ENCODE measurements at places on chromosomes 11 and 22.

DNA sequence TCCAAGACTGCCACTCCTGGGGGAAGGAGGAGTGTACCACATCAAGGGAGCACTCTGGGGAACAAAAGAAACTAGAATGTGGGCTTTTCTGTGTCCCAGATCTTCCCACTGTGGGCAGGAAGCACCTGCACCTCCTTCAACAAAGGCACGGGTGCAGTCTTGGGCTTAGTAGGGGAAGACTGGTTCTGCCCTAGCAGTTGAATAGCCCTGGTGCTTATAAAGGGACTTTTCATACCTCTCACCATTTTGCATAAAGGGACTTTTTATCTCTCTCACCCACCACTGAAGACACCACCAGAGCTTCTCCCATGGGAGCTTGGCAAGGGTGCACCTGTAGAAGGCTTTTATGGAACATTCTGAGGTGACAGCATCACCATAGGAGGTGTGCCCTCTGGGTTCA, 65.8 kb upstream of the MS4A8 start:
- no peak for DNase-seq

- DNase-seq = no peak
Measured at GRCh38 chr11:12581923-12582322, 92.3 kb upstream of the TEAD1 start.

- DNase-seq = no peak
Measured at GRCh38 chr22:40210818-40211217, 33.1 kb downstream of the TNRC6B start.

DNA sequence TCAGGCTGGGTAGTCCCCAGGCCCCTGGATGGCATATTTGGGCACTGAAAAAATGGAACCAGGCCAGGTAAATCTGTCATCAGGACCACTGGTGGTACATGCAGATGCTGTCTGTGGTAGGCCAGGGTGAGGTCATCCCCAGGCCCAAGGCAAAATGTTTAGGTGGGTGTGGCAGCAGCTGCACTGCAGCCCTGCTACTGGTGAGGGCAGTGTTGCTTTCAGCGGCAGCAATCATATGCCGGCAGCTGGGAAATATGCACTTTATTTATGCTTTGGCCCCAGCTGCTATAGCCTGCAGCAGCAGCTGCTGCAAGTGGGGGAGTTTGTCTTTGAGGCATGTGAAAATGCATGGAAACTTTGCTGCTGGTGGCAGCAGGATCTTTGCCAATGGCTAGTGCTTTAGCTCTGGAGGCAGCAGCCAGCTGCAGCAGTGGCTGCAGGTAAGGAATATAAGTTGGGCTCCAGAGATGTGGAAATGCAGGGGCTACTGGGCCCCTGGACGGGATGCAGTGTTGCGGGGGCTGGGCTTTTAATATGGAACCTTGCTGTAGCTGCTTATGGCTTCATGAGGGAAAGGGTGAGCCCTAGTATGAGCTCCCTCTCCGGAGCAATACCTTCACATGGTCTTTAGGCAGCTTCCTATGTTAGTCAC, 365.7 kb upstream of the CADM1 start:
- no peak for DNase-seq

DNA sequence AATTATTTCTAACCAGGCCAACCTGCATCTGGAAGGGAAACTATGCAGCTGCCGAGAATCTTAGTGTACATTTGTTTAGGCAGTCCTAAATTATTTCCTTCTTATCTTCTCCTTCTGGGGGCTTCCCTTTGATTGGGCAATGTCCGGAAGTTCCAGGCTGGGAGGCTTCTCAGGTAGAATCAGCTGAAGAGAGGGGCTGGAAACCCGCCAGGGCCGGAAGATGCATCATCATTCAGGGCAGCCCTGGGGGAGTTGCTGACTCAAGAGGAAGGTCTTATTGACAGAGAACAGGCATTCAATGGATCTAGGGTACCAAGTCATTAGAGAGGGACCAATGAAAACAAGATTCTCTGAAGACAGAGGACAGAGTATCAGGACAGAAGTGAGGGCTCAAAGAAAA, 150.7 kb downstream of the BLID start:
- DNase-seq = no peak

DNA sequence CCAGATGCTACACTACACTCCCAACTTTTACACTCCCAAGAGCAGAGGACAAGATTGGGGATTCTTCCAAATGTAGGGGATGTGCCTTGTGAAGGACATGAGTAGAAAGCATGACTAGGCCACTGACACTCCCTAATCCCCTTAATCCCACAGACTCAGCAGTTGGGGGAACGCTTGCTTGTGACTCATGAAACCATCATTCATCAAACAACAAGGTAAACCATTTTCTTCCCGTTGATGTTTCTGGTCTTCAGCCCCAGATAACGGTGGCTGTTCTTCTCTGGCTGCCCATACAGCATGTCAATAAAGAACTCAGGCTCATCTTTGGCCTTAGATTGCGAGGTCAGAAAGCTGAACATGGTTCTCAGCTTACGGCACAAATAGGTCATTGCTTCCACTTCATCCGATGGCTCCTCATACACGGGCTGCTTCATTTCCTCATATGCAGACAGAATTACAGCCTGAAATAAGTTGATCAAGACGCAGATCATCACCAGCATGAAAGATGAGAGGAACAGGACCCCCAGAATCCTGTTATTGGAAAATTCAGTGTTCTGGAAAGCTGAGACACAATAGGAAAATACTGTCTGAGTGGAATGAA, 6.4 kb upstream of the CDPF1 start:
- DNase-seq = no peak

DNA sequence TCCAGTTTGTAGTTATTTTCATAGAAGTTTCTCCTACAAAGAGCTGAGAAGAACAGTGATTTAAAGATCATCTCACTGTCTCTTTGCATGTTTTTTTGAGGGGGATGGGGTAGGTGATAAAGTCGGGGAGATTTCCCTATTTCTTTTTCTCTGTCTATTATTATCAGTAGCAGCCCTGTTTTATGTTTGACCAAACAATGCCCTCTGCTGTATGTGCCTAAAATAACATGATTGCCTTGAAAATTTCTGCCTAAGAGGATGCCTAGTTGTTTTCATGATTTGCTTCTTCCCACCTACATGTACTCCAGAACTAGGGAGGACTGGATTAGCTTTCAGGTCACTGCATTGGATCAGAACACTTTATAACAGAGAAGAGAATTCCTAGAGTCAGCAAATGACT, 1330.2 kb downstream of the LRRC4C start:
- no peak for DNase-seq

GRCh38 chr22:22997262-22997898, 72.9 kb upstream of the GNAZ start:
- no peak for DNase-seq

DNA sequence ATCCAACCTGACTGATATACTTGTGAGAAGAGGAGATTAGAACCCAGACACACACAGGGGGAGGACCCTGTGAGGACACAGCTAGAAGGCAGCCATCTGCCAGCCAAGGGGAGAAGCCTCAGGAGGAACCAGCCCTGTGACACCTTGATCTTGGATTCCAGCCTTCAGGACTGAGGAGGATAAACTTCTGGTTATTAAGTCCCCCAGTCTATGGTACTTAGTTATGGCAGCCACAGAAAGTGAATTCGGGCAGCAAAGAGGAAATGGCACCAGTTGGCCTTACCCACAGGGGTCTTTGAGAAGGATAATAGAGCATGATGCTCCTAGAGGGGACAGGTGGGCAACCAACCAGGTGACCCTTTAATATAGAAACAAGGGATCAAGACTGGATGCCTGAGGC, 49.4 kb downstream of the ASCL2 start:
- DNase-seq = no peak

DNA sequence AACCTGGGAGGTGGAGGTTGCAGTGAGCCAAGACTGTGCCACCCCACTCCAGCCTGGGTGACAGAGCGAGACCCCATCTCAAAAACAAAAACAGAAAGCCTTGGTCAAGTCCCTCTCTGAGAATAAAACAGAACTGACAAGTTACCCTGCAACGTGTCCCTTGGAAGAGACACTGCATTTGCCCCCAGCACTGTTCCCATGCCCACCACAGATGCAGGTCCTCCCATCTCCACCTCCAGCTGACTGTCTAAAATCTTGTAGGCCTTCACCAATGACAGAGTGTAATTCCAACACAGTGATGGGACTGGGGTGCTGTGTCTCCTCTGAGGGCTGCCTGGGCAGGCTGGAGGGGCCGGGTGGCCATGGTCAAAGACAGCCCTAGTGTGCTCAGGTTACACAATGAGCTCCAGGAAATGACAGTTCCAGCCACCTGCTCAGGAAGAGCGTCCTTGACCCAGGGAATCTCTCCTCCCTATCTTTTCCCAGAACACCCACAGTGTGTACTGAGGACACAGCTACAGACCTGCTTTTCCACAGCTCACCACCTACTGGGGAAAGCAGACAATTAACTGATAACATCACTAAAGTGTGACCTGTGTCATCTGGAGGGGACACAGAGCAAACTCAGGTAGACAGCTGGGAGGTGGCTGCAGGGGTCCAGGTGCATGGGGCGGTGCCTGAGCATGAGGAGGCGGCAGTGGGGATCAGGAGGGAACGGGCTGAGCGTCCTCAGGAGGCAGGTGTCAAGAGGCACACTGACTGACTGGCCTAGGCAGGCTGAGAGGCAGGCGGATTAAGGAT, 56.4 kb downstream of the ARFGAP3 start:
- DNase-seq = no peak

DNA sequence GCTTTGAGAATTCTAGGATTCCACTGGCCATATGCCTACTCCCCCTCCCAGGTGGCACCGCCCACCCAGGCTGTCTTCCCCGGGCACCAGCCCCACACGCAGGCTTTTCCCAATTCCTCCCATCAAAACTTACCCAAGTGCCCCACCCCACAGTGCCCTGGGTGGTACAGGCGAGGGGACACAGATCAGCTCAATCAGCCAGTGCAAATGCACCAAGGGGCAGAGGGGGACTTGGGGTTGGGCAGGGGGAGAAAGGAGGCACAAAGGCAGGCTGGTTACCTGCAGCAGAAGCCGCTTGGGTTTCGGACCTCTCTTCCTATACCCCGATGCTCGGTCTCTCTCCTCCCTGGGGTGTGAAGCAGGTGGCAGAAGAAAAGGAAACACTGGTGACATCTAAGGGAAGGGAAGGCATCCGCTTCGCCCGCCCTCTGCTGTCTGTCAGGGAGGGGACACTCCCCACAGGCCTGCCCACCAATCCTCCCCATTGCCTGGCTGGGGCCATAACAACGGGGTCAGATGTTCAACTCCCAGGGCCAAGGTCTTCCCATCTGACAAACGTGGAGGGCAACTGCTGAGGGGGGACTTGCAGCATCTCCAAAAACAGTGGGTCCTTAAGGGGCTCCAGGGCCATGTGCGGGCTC, 14.0 kb downstream of the CBX7 start:
- no peak for DNase-seq

DNA sequence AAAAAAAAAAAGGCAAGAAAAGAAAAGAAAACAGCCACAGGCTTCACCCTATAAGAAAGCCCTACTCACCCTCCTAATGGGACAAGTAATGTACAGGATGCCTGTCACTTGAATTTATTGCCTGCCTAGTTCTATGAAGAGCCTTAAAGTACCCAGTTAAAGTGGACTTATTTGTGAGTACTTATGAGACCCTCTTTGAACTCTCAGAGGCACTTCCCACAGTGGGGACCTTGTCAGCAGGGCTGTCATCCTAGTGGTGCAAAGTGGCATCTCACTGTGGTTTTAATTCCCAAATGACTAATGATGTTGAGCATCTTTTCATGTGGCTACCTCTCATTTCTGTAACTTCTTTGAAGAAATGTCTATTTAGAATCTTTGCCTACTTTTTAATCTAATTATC, 41.8 kb upstream of the BARX2 start:
- no peak for DNase-seq

DNA sequence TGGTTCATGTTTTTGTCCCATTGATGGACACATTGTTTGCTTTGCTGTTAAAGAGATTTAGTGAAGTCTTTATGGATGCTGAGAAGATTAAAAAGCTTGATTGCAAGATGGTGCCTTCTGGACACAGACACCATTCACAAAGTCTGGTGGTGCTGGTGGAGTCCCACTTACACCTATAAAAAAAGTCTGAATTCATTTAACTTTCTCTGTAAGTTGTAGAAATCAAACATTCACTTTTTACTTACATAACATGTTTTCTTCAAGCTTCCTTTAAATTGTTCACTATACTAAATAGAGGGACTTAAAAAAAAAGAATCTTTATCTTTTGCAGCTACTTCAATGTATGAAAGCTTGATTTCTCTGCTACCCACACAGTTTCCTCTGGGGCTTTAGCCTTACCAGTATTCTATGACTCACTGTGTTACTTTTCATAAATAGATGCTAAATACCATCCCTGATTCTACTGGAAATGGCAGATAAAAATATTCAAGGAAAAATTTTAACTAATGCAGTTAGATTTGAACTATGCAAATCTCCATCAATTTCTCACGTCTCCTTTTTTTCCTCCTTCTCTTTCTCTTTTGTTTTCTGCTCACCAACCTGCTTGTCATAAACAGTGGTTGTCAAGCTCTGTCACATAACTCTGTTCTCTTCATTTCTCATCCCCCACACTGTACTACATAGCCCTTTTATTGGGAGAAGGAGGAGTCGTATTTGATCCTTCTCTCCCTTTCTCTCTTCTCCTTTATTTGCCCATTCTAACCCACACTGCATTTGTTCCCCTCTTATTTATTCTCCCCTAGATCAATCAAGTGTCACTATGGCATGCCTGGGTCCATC, 89.7 kb downstream of the FAM76B start:
- DNase-seq = no peak

DNA sequence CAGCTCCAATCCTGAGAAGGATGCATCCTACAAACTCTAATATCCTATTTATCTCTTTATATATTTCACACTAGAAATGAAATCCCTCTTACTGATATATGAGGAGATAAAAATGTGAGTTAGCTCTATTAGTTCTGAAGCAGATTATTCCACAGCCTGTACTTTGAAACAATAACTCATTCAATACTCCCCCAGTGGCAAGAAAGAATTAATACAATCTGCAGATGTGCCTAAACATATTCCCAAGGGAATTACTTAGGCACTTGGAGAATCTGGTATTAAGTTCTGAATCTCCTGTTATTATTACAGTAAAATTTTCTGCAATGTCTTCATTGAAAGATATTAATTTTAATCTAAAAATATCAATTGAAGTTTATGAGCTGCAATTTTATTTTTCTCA, 59.4 kb downstream of the DDI1 start:
- DNase-seq = no peak

GRCh38 chr11:56624661-56625110, 10.0 kb upstream of the OR5M1 start:
- DNase-seq = no peak

All from stimulated activated CD4-positive, alpha-beta T cell treated with anti-CD3 and anti-CD28 coated beads, Interleukin-4, amount 100 ng/mL, for 4 hours (primary cell).